ENCODE measurements at places on chromosomes 5 and 9. TPM values are rescaled to one million over a fixed set of nuclear protein-coding genes. Genes with fewer than 3 reads are reported as not detected.

Gene SHOC1
- not detected for total RNA-seq

Gene TLX3
- total RNA-seq, result not detected

Gene GABRB2
- total RNA-seq, result not detected

Gene NSG2
- total RNA-seq, result not detected

Gene GABBR2
- total RNA-seq, result 0.13 TPM

Gene FCN2
- not detected for total RNA-seq

Gene NR5A1
- 0.15 TPM for total RNA-seq

Gene PARP8
- total RNA-seq, result 0.07 TPM

Gene PPP3R2
- total RNA-seq, result not detected

Gene MAMDC2
- total RNA-seq, result 0.20 TPM

Gene TMEM215
- total RNA-seq, result not detected

Gene SRD5A1
- total RNA-seq, result 29.2 TPM

Gene CDH10
- 0.15 TPM for total RNA-seq

Gene LCP2
- total RNA-seq, result not detected

Gene PCDH12
- total RNA-seq, result not detected

Gene RASEF
- 8.1 TPM for total RNA-seq

Gene SCGB3A2
- not detected for total RNA-seq

Gene CARTPT
- total RNA-seq, result not detected

Gene IFNA2
- not detected for total RNA-seq

Gene NR6A1
- 1.9 TPM for total RNA-seq

Gene FCHO2
- 10.5 TPM for total RNA-seq

Gene GABRA6
- not detected for total RNA-seq

Gene MSMP
- not detected for total RNA-seq

Gene ANKRD31
- not detected for total RNA-seq

Gene TRAF2
- 63.1 TPM for total RNA-seq

Gene SH3PXD2B
- total RNA-seq, result 18.1 TPM

Gene OTP
- total RNA-seq, result 0.05 TPM

Gene ZFP62
- total RNA-seq, result 9.5 TPM

Gene ENG
- total RNA-seq, result 0.09 TPM

Gene NTRK2
- not detected for total RNA-seq

Gene TUBB4B
- total RNA-seq, result 784 TPM
